GM19239 (cell line): ENCODE measurements at places on chromosomes 16 and 17.

- no peak for DNase-seq
Observed at GRCh38 chr17:10286324-10286723, 86.5 kb downstream of the MYH13 start.

DNA sequence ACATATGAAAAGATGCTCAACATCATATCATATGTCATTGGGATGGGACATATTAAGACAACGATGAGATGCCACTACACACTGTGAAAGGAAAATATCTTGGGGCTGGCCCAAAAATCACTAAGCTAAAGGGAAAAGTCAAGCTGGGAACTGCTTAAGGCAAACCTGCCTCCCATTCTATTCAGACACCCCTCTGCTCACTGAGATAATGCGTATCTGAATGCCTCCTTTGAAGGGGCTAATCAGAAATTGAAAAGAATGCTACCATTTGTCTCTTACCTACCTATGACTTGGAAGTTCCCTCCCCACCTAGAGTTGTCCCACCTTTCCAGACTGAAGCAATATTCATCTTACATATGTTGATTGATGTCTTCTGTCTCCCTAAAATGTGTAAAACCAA is 11.2 kb upstream of the TRIM25 start:
- no peak for DNase-seq

- no peak for DNase-seq
Observed at GRCh38 chr16:88727871-88728270, 21.6 kb downstream of the CTU2 start.

- DNase-seq = no peak
Observed at GRCh38 chr17:81727324-81728031, 15.4 kb downstream of the SLC25A10 start.

DNA sequence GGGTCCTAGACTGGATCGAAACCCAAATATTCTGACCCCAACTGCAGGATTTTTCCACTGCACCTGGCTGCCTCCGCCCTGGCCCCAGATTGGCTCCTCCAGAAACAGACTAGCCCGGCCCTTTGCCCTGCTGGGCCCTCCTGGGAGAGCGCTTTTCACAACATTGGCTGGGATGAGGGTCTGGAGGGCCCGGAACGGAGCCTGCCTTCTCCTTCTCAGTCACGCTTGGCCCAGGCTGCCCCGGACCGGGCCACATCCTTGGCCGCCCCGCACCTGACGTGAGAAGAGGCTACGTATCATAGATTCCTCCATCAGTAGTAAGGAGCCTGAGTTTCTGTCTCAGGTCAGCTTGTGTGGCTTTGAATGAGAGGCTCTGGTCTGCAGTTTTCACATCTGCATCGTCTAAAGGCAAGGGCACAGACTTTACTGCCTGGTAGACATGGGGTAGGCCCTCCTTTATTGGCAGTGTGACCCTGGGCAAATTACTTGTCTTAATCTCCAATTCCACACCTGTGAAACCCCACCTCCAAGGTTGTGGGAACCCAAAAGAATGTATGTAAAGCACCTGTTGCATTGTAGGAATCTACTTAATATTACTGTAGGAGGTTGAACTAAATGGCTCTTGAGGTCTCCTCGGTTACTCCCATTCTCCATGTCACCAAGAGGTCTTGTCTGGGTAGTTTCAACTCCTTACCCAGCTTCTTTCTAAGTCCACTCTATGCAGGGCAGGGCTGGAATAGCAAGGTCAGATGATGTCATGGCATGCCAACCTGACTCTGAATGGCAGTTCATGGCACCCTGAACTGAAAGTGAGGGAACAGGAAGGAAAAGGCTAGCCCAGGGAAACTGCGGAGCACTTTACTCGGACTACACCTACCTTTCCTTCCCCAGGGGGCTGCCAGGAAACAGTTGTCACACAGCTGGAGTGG is 661 bp downstream of the LRRC3C start:
- no peak for DNase-seq
